ENCODE measurements at places on chromosomes 6 and 20. TPM values are rescaled to one million over a fixed set of nuclear protein-coding genes. Genes with fewer than 3 reads are reported as not detected.

GHRH gene
- not detected for total RNA-seq

ASIP gene
- total RNA-seq, result not detected

SEMG1 gene
- total RNA-seq, result not detected

PRR18 gene
- total RNA-seq, result 0.14 TPM

DNA sequence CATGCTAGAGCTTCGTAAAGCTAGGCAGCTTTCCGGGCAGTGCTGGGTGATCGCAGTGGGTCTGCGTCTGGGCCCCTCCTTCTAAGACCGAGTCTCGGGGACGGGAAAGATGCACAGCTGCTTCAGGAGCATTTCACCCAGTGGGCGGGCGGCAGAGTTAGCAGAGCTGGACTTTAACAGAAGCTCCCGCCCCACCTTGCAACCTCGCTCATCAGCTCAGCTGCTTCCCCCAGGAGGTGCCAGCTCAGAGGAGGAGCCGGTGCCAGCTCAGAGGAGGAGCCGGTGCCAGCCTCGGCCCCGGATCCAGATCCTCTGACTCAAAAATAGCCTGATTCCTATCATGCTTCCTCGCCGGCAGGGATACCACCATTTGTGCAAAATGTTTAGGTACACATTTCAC, 94.5 kb upstream of the RPS6KA2 start:
- peak; percentile 55 for DNase-seq

- DNase-seq, result no peak
These were observed 986.3 kb downstream of the TFAP2A start for GRCh38 chr6:9428421-9429172.

- no peak for DNase-seq
These were observed 7.4 kb upstream of the SLC52A3 start for GRCh38 chr20:775679-776135.

DNA sequence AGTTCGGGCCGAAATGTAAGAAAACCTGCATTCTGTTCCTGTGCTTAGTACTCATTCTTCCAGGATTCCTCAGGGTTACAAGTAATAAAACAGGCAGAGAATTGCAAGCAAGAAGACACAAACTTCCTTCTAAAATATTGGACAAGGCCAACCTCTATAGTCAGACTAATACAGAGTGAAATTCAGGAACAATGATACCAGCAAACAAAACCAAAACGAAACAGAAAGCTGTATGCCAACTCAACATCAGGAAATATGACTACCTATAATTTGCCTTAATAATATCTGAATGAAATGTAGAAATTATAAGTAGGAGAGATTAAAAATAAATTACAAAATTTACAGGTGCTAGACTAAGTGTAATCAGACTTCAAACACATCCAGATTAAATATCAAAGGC, 238.8 kb downstream of the HIVEP2 start:
- no peak for DNase-seq

- no peak for DNase-seq
These were observed 16.0 kb downstream of the ZBTB46 start for GRCh38 chr20:63814891-63815614.

- no peak for DNase-seq
These were observed 232.8 kb downstream of the ZNF217 start for GRCh38 chr20:53360852-53361251.
